Thoracic aorta (tissue), 2 donors: ENCODE measurements at places on chromosomes 2 and 18. TPM values are rescaled to one million over a fixed set of nuclear protein-coding genes. Genes with fewer than 3 reads are reported as not detected.

Gene GAREM2
- total RNA-seq = 5.6 TPM

Gene GALNT14
- total RNA-seq = 1.6 TPM

Gene DPYSL5
- total RNA-seq = not detected

Gene TRIM43
- total RNA-seq = not detected

Gene TIGD1
- total RNA-seq = 1.8 TPM

Gene CREG2
- not detected for total RNA-seq

Gene G6PC2
- total RNA-seq = not detected

Gene UGT1A8
- total RNA-seq = not detected

Gene LBX2
- 0.54 TPM for total RNA-seq

Gene IL1A
- total RNA-seq = 0.56 TPM

Gene FBXO36
- total RNA-seq = 2.4 TPM

Gene FAM228A
- 0.92 TPM for total RNA-seq

Gene COPS9
- 115 TPM for total RNA-seq

Gene LIMS3
- 16.3 TPM for total RNA-seq

Gene CCDC178
- 1.6 TPM for total RNA-seq

GRCh38 chr2:71453404-71454220, at the start of gene DYSF:
Gene DYSF, plus strand, starts transcription at chr2:71453561.
- DNase-seq = no peak

GRCh38 chr18:50722311-50722710, 97.5 kb downstream of the MRO start:
- DNase-seq = no peak

- DNase-seq = no peak
These were observed 28.8 kb upstream of the DDX18 start for GRCh38 chr2:117785740-117786139.

- no peak for DNase-seq
These were observed 222.9 kb upstream of the CDH2 start for GRCh38 chr18:28399781-28400362.

DNA sequence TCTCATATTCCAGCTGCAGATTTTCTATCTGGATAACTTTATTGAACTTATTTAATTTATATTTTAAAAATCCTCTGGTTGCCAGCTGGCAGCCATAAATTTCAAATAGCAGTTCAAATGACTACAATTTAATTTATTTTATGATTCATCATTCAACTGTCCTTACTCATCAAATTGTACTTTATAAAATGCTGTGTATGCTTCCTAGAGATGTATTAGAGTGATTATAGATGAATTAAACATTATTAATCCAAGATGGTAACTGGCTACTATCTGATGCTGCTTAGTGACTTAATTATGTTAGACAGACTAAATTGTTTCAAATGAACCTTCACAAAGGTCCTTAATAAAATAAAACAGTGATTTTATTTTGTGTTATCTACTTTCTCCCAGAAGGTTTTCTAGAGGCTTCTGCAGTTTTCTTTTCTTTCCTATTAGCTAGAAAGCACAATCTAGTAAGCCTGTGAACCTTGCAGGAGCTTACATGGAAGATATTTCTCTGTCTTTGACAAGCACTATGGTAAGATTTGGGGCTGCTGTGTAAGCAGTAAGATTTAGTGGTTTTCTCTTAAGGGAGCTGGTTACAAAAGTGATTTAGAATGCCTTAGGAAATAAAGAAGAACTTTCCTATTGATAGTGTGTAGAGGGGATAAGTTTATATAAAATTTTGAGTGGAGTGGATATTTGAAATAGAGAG, 322.3 kb downstream of the FSIP2 start:
- no peak for DNase-seq

- DNase-seq = no peak
These were observed 35.2 kb downstream of the TMEM163 start for GRCh38 chr2:134683561-134684112.

DNA sequence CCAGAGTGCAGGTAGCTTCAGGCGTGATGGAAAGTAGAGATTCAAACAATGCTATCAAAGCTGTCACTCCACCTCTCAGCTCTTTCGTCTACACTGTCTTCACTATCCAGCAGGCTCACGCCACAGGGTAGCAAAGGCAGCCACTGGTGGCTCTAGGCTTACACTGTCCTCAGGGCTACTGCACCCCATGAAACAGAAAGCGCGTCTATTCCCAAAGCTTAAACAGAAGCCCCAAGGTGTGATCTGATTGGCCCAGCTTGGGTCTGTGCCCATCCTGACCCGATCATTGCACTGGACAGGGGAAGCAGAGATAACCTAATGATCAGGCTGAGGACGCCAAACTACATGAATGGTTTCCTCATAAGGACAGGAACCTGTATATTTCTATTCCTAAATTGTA, 100.1 kb downstream of the PDCL3 start:
- DNase-seq = no peak

DNA sequence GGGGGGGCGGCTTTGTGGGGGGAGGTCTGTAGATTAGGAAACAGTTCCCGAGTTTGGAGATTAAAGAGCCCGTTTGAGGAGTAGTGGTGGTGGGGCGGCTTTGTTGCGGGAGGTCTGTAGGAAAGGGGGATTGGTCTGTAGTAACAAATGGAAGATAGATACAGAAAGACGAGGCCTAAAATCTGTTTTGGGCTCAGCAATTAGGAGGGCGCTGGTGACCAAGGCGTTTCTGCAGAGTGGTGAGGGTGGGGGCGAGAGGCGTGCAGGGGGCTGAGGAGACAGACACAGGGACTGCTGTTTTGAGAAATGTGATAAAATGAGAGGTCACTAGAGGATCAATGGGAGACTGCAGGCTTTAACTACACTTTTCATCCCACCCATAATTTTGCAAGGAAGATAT, 1.6 kb upstream of the ADNP2 start:
- no peak for DNase-seq

- DNase-seq = no peak
These were observed 11.8 kb downstream of the CCDC85A start for GRCh38 chr2:56195563-56195962.

DNA sequence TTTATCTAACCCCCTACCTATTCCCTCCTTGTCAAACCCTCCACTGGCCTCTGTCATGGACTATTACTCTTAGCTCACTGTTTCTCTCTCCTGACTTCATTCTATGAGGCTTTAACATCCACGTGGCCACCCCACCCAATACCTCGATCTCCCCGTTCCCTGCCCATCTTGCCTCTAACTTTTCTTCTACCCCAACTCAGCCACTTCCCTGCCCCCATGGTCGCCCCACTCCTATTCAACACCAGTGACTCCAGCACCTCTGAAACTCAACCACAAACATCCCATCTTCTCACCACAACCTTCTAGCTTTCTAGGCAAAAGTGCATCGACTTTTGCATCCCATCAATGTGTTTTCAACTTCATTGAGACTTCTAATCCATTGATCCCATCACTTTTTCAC, 94.2 kb upstream of the EPAS1 start:
- no peak for DNase-seq

DNA sequence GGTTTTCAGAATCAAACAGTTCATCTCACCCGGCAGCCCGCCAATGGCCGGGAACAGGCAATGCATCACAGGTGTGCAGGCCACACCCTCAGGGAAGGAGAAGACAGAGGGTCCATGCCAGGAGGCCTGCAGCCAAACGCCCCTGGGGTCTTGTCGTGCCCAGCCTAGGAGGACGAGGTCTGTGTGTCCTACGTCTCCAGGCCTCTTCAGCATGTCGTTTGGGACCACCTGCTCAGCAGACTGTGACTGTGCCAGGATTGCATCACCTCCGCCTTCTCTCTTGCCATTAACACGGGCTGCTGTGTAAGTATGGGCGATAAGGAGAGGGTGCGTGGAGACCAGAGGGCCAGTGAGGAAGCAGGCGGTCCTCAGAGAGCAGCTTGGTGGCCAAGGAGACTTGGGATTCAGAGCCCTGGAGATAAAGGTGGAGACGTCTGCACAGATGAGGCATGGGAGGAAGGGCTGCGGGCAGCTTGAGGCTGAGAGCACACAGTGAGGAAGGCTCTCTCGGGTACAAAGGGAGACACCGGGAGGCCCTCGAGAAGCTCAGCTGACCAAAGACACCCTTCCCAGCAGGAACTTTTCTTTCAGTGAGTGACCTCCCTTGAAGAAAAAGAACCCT, 37.4 kb upstream of the KLHL29 start:
- no peak for DNase-seq

- no peak for DNase-seq
These were observed 81.7 kb downstream of the MGAT5 start for GRCh38 chr2:134335601-134336000.

GRCh38 chr2:75729861-75730260, 19.1 kb upstream of the GCFC2 start:
- DNase-seq = no peak

GRCh38 chr2:182463760-182464159, 36.9 kb upstream of the PDE1A start:
- no peak for DNase-seq

DNA sequence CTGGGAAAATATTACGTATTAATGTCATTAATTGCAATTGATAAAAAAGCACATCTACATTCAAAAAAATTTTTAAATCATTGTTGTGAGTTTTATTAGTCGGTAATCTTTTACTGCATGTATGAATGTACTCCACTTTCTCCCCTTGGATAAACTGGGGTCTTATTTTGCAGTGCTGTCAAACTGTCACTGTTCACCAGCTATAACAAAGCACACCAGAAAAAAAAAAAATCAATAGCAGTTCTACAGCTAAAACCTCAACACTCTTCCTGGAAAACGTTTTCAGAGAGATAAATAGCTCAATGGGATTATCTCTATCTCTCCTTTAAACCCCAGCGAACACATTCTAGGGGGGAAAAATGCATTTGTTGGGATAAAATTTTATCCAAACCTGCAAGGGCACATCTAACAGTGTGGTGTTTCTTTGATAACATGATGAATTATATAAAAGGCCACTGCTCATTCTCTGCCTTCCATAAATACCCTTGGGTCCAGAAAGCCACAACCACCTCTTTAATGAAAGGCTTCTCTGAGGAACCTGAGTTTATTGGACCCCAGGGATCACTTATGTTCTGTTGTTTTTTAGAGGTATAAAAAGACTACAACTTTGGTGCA, 219.9 kb downstream of the CDH20 start:
- DNase-seq = no peak

DNA sequence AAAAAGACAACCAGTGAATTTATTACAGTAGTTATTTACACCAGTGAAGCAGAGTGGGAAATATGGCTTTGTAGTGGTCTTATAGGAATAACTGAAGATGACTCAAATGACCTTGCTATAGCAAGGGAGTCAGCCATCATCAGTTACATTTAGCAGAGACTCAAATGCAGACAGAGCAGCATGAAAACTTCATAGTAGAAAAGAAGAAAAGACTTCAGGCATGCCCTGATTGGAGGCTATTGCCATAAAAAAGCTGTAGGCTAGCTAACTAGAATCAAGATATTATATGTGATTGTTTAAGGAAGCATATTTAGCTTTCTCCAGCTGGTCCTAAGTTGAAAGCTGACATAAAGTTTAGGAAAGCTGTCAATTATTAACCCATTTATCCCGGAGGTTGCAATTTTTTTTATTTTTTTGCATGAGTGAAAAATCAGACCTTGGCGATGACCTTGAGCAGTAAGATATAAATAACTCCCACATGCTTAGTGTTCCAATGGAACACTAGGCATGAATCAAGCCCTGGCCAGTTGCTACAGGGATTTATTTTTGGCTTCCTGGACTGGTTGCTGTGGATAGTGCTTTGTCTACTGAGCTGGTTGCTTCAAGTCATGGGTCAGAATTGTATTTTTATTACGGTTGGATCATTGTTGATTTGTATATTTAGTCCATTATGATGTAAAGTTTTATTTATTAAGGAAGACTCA, 675.6 kb upstream of the VRK2 start:
- no peak for DNase-seq

DNA sequence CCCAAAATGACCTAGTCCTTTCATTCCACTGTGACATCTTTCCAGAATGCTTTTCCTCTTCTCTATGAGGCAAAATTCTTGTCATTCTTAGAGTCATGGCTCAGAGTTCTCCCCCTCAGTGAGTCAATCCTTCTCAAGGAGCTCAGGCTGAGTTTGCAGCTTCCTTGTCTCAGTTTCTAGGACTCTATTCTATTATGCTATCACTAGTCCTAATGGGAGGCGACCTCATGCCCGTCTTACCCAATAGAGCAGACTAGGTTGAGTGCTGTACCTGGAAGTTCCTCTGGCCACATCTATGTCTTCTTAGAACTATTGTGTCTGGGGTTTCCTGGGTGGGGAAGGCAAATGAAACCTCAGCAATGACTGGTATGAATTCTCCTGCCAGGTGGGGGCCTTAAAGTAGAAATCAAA, 51.5 kb downstream of the HAUS1 start:
- no peak for DNase-seq

DNA sequence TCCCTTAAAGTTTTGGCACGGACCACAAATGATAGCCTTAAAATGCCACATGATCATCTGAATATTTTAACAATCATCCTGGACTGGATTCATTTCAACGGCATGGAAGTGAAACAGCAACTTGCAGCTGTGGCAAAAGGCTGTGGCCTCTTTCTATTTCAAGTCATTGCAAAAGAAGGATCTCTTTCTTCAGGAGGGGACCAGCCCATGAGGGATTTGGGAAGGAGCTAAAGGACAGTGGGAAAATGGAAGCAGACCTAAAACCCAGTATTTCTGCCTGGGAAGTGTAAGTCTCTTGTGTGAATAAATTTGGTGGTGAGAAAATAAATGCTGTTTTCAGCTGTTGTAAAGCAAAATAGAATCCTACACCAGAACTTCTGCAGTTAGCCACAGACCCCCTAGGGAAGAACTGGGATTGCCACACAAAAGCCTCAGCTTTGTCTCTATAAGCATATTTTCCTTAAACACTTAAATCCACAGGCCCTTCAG, 107.3 kb upstream of the ZFP36L2 start:
- DNase-seq = no peak

- no peak for DNase-seq
These were observed 72.5 kb downstream of the RIF1 start for GRCh38 chr2:151482171-151482725.

DNA sequence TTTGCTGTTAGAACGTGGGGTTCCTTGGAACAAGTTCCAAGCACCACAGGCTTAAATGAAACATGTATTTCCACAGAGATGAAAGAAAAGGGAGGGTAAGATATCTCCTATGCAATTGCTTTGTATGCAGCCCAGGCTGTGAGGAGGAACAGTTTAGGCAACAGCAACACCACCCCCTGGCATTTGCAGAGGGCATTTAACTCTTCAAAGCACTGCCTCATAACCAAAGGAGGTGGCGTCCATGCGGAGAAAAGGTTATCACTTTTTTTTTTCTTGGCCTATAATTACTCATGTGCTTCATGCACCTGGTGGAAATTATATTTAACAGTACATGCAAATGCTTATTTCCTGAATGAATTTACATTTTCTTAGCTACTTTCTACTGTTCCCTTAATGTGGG, 286.0 kb downstream of the LPIN1 start:
- no peak for DNase-seq

- DNase-seq = no peak
These were observed 48.2 kb upstream of the KDM3A start for GRCh38 chr2:86392873-86393518.

GRCh38 chr18:8367217-8367988, 241.8 kb upstream of the RAB12 start:
- no peak for DNase-seq

DNA sequence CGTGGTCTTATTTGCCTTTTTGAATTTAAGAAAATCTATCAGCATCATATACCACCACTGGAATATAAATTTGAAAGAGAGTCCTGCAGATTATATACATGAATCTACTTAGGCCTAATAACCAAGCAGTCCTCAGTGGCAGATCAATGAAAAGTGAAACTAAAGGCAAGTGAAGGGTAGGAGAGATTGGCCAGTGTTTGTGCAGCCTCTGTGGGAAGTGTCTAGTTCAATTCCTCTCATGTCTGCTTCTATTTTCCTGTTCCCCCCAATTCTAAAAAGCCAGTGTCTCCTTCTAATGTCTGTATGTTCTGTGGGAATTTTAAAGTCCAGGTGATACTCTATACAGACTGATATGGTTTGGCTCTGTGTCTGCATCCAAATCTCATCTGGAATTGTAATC, 61.9 kb downstream of the FN1 start:
- no peak for DNase-seq
